ENCODE measurements at places on chromosomes 5 and 9. TPM values are rescaled to one million over a fixed set of nuclear protein-coding genes. Genes with fewer than 3 reads are reported as not detected.
A peak's percentile ranks its signal among the peaks of the same experiment; 100 is the strongest.

Gene IFNA13
- total RNA-seq, result not detected

DNA sequence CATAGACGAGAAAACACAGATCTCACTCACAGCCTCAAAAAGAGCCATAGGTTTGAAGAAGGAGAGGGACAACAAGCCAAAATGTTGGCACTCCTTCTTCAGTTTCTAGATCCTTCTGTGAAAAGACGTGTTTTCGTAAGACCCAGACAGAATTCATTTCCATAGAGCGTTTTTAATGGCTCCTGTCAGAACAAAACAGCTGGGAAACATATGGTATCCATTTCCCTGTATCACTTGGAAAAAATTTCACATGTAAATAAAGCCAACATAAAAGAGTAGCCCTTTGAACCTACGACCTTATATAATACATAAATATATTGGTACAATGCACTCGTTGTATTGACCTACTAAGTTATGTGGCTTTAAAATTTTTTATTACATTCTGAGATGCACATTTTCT is 108.1 kb downstream of the SNCAIP start:
- no peak for DNase-seq

- DNase-seq, result no peak
Measured at GRCh38 chr5:127290019-127290945, at the start of gene MEGF10. Gene MEGF10, plus strand, starts transcription at chr5:127290796. Its CDS starts 40,513 bp downstream, at chr5:127331309.

- DNase-seq, result no peak
Measured at GRCh38 chr5:154793599-154794524, 38.7 kb downstream of the LARP1 start.

- no peak for DNase-seq
Measured at GRCh38 chr5:67431191-67431590, 234.6 kb upstream of the CD180 start.

GRCh38 chr5:174732036-174733020 is 7.9 kb downstream of the MSX2 start:
- no peak for DNase-seq

GRCh38 chr9:69411931-69412740 is 87.1 kb downstream of the ENTREP1 start:
- DNase-seq, result no peak

DNA sequence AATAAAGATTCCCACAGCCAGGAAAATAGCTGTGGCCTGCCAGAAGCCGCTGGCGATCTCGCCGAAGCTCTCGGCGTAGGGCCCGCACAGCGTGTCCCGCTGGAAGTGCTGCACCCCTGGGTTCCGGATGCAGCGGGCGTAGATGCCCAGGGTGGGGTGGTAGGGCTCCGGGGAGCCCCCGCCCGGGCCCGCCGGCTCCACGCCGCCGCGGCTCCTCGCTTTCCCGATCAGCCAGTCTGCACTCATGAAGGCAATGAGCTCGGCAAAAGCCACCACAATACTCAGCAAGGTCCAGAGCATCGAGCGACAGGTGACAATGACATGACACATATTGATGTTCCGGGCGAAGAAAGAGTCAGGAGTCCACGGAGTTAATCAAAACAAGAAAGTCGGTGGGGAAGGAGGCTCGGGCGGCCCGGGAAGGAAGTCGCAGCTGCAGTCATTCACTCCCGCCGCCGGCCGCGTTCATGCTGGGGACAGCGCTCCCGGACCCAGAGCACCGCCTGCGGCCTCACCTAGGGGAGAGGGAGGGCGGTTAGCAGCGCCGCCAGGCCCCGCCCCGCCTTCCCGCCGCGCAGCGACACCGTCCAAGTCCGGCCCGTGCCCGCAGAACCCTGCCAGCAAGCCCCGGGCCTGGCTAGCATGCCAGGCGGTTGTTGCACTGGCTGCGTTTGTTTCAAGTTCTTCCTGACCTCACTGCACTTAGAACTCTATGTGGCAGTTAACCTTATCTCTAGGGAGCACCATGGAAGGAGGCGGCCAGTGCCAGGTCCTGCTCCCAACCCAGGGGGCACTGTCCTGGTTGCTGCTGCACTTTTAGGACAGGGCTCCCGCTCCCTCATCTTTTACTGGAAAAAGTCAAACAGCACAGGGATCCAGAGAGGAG is 138.4 kb downstream of the LHFPL2 start:
- DNase-seq, result peak; percentile 49

GRCh38 chr5:6447384-6448140 is 1.1 kb upstream of the UBE2QL1 start:
- DNase-seq, result no peak

- DNase-seq, result no peak
Measured at GRCh38 chr5:53256746-53257145, 147.2 kb upstream of the MOCS2 start.

- no peak for DNase-seq
Measured at GRCh38 chr9:128218172-128218517, 15.0 kb downstream of the DNM1 start.

All from activated B cell treated with CpG ODN at 0.5 μM for 24 hours (primary cell).